Melanocyte of skin (primary cell): ENCODE measurements at places on chromosomes 7 and 10. TPM values are rescaled to one million over a fixed set of nuclear protein-coding genes. Genes with fewer than 3 reads are reported as not detected.

Gene SSC4D
- total RNA-seq: 0.69 TPM in 1 of 2 replicates, not detected in the other

Gene NXPH1
- total RNA-seq: not detected in 2 replicates

Gene LOXL4
- 0.34 and 1.5 TPM in 2 replicates for total RNA-seq

Gene KIAA1549
- 1.00 and 1.7 TPM in 2 replicates for total RNA-seq

Gene PTPRN2
- under 0.01 TPM in 1 of 2 replicates, not detected in the other for total RNA-seq

Gene AKR1D1
- not detected in 2 replicates for total RNA-seq

Gene ZNF365
- 2.9 and 3.1 TPM in 2 replicates for total RNA-seq

Gene SH2D4B
- under 0.01 TPM in 1 of 2 replicates, not detected in the other for total RNA-seq

Gene SBDS
- 47.8 and 62.5 TPM in 2 replicates for total RNA-seq

Gene SMNDC1
- total RNA-seq: 9.7 and 11.9 TPM in 2 replicates

Gene FZD1
- total RNA-seq: 3.3 and 3.4 TPM in 2 replicates

Gene SLC29A4
- under 0.01 and 0.36 TPM in 2 replicates for total RNA-seq

Gene SUN3
- 0.67 TPM in 1 of 2 replicates, not detected in the other for total RNA-seq

Gene ASZ1
- not detected in 2 replicates for total RNA-seq

Gene GNG11
- total RNA-seq: 29.3 and 36.2 TPM in 2 replicates

Gene SFTPA2
- not detected in 2 replicates for total RNA-seq

Gene CFAP43
- total RNA-seq: under 0.01 and 1.4 TPM in 2 replicates

Gene VSTM2A
- total RNA-seq: not detected in 2 replicates

Gene HOXA6
- total RNA-seq: not detected in 2 replicates

Gene OPN1SW
- total RNA-seq: not detected in 2 replicates

Gene LHFPL3
- total RNA-seq: not detected in 2 replicates

Gene HOXA3
- not detected in 2 replicates for total RNA-seq

Gene OR2A12
- total RNA-seq: not detected in 2 replicates

Gene SPDYE6
- not detected in 2 replicates for total RNA-seq

Gene SPDYE2
- not detected in 2 replicates for total RNA-seq

Gene CDHR3
- 3.7 and 10.5 TPM in 2 replicates for total RNA-seq

Gene LRGUK
- total RNA-seq: 0.33 and 0.46 TPM in 2 replicates

Gene BTBD16
- total RNA-seq: not detected in 2 replicates

Gene FAM25C
- not detected in 2 replicates for total RNA-seq

Gene CFAP69
- total RNA-seq: 1.4 and 1.5 TPM in 2 replicates

Gene CRHR2
- total RNA-seq: not detected in 2 replicates
